Cardiac ventricle fibroblast (primary cell): ENCODE measurements at places on chromosomes 1 and 21. TPM values are rescaled to one million over a fixed set of nuclear protein-coding genes. Genes with fewer than 3 reads are reported as not detected.

The FMO3 gene
- total RNA-seq, result 3.6 and 7.6 TPM in 2 replicates

The STYXL2 gene
- not detected in 2 replicates for total RNA-seq

The GJB3 gene
- not detected in 2 replicates for total RNA-seq

The C1QB gene
- not detected in 2 replicates for total RNA-seq

The LCE3A gene
- not detected in 2 replicates for total RNA-seq

The SLC9C2 gene
- not detected in 2 replicates for total RNA-seq

The LRRN2 gene
- 0.19 and 0.39 TPM in 2 replicates for total RNA-seq

The SPRR1A gene
- total RNA-seq, result not detected in 2 replicates

The SPRR2E gene
- total RNA-seq, result not detected in 2 replicates

The NOTCH2NLA gene
- total RNA-seq, result 18.0 and 26.3 TPM in 2 replicates

The SPAG17 gene
- total RNA-seq, result not detected in 2 replicates

The CASQ1 gene
- not detected in 2 replicates for total RNA-seq

The SLC2A5 gene
- total RNA-seq, result 5.8 and 6.7 TPM in 2 replicates

The MATN1 gene
- not detected in 2 replicates for total RNA-seq

The AGT gene
- 4.8 and 5.8 TPM in 2 replicates for total RNA-seq

The SV2A gene
- total RNA-seq, result 0.87 and 1.8 TPM in 2 replicates

The NUDC gene
- total RNA-seq, result 48.2 and 50.8 TPM in 2 replicates

The REN gene
- total RNA-seq, result not detected in 2 replicates

The RHCE gene
- total RNA-seq, result 0.25 and 1.1 TPM in 2 replicates

The DYNLT5 gene
- total RNA-seq, result 1.3 TPM in 1 of 2 replicates, not detected in the other

The AIRE gene
- not detected in 2 replicates for total RNA-seq

The CCDC17 gene
- total RNA-seq, result 0.10 and 1.00 TPM in 2 replicates

The S100A3 gene
- total RNA-seq, result 3.3 and 11.2 TPM in 2 replicates

The HSD11B1 gene
- 134 and 142 TPM in 2 replicates for total RNA-seq

The WDR26 gene
- 57.7 and 60.2 TPM in 2 replicates for total RNA-seq

The WDR64 gene
- total RNA-seq, result not detected in 2 replicates

The PTPRF gene
- 9.0 and 9.3 TPM in 2 replicates for total RNA-seq

The ARHGAP30 gene
- not detected in 2 replicates for total RNA-seq

The RPE65 gene
- total RNA-seq, result not detected in 2 replicates

The SPATA46 gene
- not detected in 2 replicates for total RNA-seq

The CD48 gene
- total RNA-seq, result not detected in 2 replicates

The IFNLR1 gene
- 0.05 TPM in 1 of 2 replicates, not detected in the other for total RNA-seq

The MAST2 gene
- 10.3 and 11.1 TPM in 2 replicates for total RNA-seq

The CD5L gene
- total RNA-seq, result not detected in 2 replicates

The PYHIN1 gene
- total RNA-seq, result not detected in 2 replicates

The CGN gene
- total RNA-seq, result not detected in 2 replicates

The GJC2 gene
- total RNA-seq, result 0.37 and 0.49 TPM in 2 replicates

The AKR7A3 gene
- total RNA-seq, result 0.73 and 1.00 TPM in 2 replicates

The HSD3B1 gene
- not detected in 2 replicates for total RNA-seq

The ZNF593OS gene
- not detected in 2 replicates for total RNA-seq

The FMOD gene
- total RNA-seq, result 27.9 and 29.1 TPM in 2 replicates

The CLEC20A gene
- not detected in 2 replicates for total RNA-seq

The C1orf87 gene
- not detected in 2 replicates for total RNA-seq

The ACTA1 gene
- total RNA-seq, result not detected in 2 replicates

The LCE1E gene
- not detected in 2 replicates for total RNA-seq

The FAM3B gene
- not detected in 2 replicates for total RNA-seq

The SEC16B gene
- 5.1 and 5.7 TPM in 2 replicates for total RNA-seq

The GJB5 gene
- not detected in 2 replicates for total RNA-seq
